Left ventricle myocardium superior (tissue), 1 donor: ENCODE measurements at places on chromosomes 5 and 9. TPM values are rescaled to one million over a fixed set of nuclear protein-coding genes. Genes with fewer than 3 reads are reported as not detected.

- no peak for DNase-seq
These were observed 200.5 kb upstream of the ACTBL2 start for GRCh38 chr5:57683036-57683630.

- no peak for DNase-seq
These were observed 83.7 kb downstream of the PAX5 start for GRCh38 chr9:36950389-36950788.

Gene RFESD
- 6.0 TPM for total RNA-seq

DNA sequence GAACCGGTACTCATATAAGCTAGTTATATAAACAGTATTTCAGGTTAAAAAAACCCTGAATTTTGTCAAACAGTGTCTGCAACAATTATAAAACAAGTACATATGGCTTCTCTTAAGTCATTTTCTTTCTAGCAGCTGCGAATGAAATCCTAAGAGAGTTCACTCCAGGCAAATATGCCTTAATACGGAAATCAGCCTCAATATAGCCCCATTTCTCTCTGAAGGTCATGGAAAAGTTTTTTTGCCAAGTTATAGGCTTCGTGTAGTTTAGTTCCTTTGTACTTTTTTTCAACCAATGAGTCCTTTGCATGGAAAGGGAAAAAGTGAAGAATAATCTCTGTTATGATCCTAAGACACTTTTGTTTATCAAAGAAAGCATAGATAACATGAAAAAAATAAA is 848.0 kb upstream of the ACO1 start:
- DNase-seq: no peak

GRCh38 chr5:73624888-73625287 is 1.1 kb upstream of the ARHGEF28 start:
- DNase-seq: no peak

Gene ACOT12
- total RNA-seq: not detected

- DNase-seq: peak; percentile 79
These were observed 247.7 kb upstream of the ANKRD55 start for GRCh38 chr5:56480705-56481427.

DNA sequence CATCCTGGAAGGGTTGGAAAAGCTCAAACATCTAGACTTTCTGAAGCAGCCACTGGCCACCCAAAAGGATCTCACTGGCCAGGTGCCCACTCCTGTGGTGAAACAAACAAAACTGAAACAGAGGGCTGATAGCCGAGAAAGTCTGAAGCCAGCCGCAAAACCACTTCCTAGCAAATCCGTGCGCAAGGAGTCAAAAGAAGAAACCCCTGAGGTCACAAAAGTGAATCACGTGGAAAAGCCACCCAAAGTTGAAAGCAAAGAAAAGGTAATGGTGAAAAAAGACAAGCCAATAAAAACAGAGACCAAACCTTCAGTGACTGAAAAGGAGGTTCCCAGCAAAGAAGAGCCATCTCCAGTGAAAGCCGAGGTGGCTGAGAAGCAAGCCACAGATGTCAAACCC is 87.6 kb downstream of the MAP1B start:
- DNase-seq: no peak

DNA sequence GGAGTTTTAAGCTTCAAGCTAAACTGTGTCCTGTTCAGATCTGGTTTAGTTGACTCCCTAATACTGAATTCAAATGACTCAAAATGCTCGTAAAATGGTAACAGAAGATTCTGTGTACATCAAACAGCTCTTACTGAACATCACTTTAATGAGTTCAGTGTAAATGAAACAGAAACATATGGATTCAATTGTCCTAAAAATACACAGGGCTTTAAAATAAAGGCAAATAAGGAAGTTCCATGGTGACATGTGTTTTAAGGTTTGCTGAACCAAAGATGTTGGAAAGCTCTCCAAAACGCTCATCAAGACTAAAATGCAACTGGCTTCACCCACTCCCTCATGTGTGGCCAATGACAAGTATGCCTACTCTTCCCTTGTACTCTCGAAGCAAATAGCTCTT is 340.0 kb upstream of the PIK3R1 start:
- no peak for DNase-seq

DNA sequence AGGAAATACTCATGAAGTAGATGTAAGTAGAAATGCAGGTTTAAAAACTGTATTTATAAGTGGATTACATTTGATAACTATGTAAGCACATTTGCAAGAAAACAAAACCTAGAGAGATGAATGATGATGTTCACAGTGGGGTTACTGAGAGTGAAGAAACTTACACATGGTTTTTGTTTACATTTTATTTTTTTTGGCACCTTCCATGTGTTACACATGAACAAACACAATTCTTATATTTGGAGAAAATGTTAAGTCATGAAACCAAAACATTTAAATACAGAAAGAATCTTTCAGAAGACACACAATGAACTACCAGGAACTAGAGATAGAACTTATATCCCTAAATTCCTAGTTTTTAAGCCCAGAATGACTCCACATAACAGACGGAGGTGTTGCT is 51.5 kb upstream of the SPATA31E1 start:
- no peak for DNase-seq

DNA sequence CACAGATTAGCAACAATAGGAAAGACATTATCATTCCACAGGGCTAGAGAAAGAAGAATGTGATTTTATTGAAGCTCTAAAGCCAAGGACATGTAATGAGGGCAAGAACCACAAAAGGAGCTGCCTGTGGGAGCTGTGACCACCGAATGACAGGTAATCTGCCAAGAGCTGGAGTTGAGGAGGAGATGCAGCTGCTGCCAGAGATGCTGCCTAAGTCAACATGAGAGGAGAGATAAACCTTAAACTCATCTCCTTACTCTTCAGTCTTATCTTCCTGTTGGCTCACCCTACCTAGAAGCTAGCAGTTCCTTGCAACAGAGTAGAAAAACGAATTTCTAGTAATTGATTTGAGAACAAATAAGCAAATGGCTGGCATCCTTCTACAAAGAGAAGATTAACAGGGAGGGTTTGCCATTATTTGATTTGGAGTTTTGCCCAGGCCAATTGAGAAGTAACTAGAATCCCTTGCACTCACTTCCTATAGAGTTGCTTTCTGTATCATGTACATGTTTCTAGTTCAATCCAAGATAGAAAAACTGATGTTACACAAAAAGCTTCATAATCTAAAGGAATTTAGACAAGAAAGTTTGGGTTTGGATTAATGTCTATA is 539.2 kb downstream of the TLE1 start:
- no peak for DNase-seq

- no peak for DNase-seq
These were observed 105.3 kb downstream of the PRDM9 start for GRCh38 chr5:23612701-23613100.

DNA sequence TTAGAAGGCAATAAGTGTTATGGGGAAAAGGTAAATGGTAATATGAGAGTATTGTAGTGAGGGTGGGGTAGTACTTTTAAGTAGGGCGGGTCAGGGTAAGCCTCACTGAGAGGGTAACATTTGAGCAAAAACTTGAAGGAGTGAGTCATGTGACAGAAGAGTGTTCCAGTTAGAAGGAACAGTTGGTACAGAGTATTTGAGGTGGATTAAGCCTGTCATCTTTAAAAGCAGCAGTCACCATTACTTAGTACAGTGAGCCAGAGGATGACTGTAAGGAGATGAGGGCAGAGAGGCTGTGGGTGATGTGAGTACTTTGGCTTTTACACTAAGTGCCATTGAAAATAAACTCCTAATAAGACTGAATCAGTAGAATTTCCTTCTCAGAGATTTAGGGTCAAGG is 54.8 kb downstream of the UBAP1 start:
- no peak for DNase-seq

Gene RGS3
- 115 TPM for total RNA-seq

DNA sequence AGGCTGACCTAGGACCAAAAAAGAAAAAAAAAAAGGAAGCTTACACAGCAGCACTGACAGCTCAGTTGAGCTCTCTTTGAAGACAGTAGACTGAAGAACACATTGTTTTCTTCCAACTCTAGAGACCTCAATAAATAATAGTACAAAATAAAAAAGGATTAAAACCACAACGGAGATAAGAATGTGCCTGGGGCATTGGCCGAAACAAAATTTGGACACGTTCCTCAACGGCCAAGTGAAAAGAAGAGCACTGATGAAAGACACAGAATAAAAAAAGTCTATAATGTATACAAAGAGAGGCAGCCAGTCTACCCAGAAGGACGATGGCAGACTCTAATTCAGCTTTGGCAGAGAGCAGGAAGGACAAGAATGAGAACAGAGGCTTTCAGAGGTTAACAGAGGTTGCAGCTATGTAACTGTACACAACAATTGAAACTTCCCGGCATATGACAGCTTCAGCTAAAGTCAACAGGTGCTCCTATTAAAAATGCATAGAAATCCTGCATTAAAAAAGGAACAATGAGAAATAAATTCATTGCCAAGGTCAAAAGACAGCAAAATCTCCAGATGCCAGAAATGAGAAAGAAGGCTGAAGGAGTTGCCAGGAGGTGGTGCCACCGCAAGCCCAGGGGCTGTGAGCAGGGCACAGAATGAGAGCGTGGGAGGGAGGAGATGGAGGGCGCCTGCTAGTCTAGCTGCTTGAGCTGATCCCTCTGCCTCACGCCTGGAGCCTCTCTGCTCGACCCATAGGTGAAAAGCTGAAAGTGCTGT is 113.9 kb downstream of the DCP2 start:
- DNase-seq: no peak

GRCh38 chr9:84501587-84501986 is 161.0 kb upstream of the SLC28A3 start:
- no peak for DNase-seq

DNA sequence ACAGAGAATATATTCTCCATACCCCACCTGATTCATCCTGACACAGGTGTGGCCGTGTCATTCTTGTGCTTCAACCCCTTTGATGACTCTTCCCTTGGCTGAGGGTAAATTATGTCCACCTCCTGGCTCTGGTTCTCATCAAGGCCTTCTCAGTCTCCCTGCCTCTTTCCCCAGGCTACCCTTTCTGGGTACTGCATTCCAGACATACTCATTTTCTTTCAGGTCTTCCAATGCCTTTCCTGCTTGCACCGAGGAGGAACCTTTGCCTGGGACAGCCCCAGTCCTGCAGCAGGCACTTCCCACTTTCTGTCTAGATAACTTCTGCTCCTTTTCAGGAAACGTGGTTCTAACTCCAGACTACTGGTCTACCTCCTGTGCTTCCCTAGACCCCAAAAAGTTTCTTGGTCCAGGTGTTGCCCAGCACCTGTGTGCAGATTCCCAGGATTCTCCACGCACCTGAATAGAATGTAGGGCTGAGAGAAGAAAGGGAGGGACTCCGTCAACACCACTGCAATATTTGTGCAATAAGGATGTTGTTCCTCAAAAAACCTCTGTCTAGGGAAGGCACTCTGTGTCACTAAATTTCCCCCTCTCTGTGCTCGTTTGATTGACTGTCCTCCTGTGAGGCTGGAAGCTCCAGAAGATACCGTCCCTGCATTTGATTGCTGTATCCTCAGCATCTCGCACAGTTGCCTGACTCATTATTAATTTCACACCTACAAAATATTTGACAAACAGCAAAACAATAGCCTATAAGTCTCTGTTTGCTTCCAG is 255.4 kb upstream of the NFIL3 start:
- DNase-seq: no peak

DNA sequence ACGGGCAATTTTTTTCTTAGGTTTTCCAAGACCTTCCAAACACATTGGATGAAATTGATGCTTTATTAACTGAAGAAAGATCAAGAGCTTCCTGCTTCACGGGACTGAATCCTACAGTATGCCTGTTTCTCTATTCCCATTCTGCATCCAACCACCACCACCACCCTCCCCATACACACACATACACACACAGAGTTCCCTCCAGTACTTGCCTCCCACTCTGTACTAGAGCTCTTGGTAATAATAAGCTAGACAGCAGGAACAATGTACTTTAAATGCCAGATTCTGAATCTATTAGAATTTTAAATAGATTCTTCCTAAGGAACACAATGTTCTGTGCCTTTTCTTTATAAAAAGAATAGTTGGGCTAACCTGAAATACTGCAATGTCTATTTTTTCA is 67.4 kb downstream of the KLF9 start:
- DNase-seq: no peak

Gene CCL19
- total RNA-seq: 2.1 TPM

GRCh38 chr9:132995879-132996278 is 17.4 kb downstream of the GFI1B start:
- no peak for DNase-seq
